HT1080 (cell line): ENCODE measurements at places on chromosomes 2 and 18.

GRCh38 chr2:119596638-119597037 lies 52.4 kb downstream of the CFAP221 start:
- DNase-seq = no peak

GRCh38 chr2:237351796-237352195 lies 62.2 kb downstream of the COL6A3 start:
- DNase-seq = no peak

GRCh38 chr2:153823880-153824279 lies 47.8 kb upstream of the GALNT13 start:
- peak; percentile 7 for DNase-seq

DNA sequence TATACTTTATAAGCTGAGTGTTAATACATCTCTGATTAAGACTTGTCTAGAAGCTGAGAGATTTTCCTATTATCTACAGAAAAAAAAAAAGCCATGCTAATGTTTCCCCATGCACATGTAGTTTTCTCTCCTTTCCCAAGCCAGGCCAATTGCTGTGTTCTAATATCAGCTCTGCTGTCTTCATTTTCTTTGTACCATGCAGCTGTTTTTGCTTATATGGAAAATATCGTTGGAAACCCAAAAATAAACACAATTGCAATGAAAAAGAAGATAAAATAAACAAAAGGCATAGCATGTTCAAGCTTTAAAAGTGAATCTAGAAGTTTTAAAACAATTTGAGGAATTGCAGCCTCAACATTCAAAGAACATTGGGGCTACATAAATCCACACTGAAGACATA lies 817.4 kb upstream of the ACVR2A start:
- DNase-seq = no peak

GRCh38 chr2:115083711-115084110 lies 641.3 kb downstream of the DPP10 start:
- no peak for DNase-seq

GRCh38 chr2:15681089-15681885 lies 89.6 kb downstream of the DDX1 start:
- DNase-seq = no peak

- no peak for DNase-seq
These were observed 56.2 kb downstream of the ZCCHC2 start for GRCh38 chr18:62578980-62579511.

- DNase-seq = no peak
These were observed 20.8 kb upstream of the TUBB6 start for GRCh38 chr18:12287131-12287681.

GRCh38 chr2:209472112-209472832 lies 48.4 kb downstream of the MAP2 start:
- peak; percentile 50 for DNase-seq

DNA sequence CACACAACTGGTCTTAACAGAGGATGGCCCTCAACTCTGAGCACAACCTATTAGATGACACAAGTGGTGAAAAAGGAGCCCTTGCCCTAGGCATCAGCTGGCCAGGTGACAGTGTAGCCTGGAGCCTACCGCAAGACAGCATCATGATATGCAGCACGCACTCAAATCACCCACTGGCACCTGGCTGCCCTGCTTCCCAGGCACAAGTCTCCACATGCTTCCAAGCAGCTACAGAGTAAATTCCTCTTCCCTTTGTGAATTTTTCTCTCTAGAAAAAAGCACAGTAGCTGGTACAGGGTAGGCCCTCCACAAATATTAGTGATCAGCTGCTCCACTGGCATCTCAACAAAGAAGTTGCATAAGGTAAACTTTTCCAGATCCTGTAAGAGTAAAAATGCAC lies 6.0 kb downstream of the FBXO15 start:
- no peak for DNase-seq

GRCh38 chr2:27715318-27716210 lies 51.9 kb downstream of the SLC4A1AP start:
- no peak for DNase-seq

DNA sequence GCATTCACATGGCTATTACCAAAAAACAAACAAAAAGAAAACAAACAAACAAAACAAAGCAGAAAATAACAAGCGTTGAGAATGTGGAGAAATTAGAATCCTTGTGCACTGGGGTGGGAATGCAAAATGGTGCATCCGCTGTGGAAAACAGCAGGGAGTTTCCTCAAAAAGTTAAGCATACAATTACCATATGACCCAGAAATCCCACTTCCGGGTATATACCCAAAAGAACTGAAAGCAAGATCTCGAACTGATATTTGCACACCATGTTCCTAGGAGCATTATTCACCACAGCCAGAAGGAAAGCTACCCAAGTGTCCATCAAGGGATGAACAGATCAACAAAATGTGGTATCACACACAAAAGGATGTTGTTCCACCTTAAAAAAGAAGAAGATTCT lies 17.9 kb upstream of the TEX51 start:
- no peak for DNase-seq

DNA sequence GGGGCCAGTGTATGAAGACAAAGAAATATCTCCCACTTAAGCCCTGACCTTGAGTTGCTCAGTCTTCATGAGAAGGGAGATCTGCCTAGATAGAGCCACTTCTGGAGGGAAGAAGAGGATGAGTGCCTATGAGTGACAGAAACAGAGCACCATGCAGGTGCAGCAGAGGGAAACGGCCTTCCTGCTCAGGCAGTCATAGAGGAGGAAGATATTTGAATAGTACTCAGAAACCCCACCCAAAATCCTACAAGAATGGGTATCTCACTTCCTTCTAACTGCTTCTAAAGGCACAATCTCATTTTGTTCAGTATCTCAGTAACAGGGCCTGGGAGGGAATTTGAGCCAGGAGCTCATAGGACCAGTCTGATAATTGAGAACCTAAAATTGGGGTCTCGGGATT lies 339.3 kb downstream of the ALK start:
- no peak for DNase-seq

GRCh38 chr2:123935405-123935804 lies 89.7 kb upstream of the CNTNAP5 start:
- no peak for DNase-seq

- peak; percentile 37 for DNase-seq
These were observed 156.1 kb upstream of the VRK2 start for GRCh38 chr2:57890464-57890863.

DNA sequence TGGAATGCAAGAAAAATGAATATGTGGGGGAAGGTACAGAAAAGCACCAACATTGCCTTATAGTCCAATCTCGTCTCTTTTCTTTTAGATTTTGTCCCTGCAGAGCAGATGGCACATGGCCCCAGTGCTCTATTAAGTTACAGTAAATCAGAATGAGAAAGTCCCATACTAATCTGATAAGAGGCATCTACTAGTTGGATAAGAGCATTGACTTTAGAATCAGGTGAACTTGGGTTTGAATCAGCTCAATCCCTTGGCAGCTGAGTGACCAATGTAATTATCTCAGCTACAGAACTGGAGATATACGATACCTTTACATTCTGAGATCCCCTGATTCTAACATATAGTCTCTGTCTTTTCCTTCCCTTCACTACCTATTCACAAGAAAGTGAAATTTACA lies 54.8 kb upstream of the PDE1A start:
- DNase-seq = no peak

GRCh38 chr2:143700865-143701264 lies 571.6 kb downstream of the ARHGAP15 start:
- no peak for DNase-seq

- no peak for DNase-seq
These were observed 62.8 kb downstream of the EFEMP1 start for GRCh38 chr2:55860832-55861231.

- DNase-seq = no peak
These were observed 19.0 kb downstream of the TBC1D8 start for GRCh38 chr2:101132202-101132601.

- DNase-seq = no peak
These were observed 2.6 kb downstream of the SEC11C start for GRCh38 chr18:59142274-59142673.

DNA sequence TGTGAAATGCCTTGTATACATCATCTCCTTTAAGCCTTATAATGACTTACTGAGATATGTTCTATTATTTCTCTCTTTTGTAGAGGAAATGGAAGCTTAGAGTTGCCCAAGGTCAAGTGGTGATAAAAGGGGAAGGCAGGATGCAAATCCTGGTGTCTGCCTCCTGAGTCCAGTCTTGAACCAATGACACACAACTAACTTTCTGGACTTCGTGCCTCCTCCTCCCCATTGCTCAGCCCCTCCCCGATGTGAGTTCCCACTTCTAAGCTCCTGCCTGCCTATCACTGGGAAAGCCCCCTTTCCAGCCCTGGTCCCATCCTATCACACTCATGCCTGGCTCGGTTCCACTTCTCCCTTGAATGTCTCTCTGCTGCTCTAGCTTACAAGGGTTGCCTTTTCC lies 6.9 kb upstream of the CTIF start:
- DNase-seq = no peak

- DNase-seq = peak; percentile 61
These were observed 2.8 kb downstream of the IHH start for GRCh38 chr2:219057709-219058540.

- peak; percentile 36 for DNase-seq
These were observed 548.5 kb upstream of the LRRTM4 start for GRCh38 chr2:78070693-78071092.

DNA sequence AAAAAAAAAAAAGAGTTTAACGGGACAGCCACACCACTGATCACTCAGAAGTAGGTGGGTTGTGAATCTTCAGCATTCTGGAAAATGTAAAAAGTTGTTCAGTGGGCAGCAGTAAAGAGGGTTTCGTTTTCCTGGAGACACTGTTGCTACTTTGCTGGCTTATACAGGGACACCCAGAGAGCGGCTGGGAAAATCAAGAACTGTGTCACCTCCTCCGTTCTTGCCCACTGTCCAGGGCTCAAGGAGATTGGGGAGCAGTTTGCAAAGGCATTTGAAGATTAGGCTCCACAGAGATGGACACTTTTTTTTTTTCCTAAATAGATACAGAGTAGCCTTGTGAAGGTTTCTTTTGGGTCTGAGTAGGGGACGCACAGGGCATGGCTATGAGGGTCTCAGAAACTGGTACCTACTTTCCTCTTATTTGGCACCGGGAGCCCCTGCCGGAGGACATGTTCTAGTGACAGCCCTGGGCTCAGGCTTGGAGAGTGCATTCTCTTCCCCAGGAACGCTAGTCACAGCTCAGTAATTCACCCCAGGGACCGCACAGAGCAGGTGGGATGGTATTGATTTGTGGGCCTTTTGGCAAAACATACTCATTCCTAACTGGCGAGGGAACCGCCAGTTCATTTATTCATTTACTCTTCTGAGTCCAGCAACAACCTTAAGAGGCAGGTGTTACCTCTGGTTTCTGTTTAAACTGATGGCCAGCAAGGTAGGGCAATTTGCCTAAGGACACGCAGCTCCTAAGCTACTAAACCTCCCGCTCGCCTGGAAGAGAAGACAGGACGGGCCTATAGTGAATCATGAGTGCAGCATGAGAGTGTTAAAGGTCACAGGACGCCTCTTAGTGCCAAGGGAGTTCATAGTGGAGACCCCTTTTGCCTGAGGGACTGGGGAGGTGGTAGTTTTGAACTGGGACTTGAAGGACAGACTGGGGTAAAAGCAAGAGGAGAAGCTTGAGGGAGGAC lies 53.1 kb downstream of the HPCAL1 start:
- no peak for DNase-seq

DNA sequence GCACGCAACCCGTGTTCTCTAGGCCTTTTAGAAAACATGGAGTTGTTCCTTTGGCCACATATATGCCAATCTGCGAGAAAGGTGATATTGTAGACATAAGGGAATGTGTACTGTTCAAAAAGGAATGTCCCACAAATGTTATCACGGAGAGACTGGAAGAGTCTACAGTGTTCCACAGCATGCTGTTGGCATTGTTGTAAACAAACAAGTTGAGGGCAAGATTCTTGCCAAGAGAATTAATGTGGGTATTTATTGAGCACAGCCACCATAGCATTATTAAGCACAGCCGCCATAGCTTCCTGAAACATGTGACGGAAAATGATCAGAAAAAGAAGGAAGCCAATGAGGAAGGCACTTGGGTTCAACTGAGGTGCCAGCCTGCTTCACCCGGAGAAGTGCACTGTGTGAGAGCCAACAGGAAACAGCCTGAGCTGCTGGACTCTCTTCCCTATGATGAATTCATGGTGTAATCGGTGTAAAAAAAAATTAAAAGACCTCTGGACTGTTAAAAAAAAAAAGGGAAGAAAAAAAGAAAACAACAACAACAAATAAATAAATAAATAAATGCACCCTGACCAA lies 29.0 kb upstream of the REL start:
- DNase-seq = no peak

- DNase-seq = peak; percentile 85
These were observed 24.4 kb downstream of the NFE2L2 start for GRCh38 chr2:177239932-177240630.

- DNase-seq = peak; percentile 42
These were observed 49.3 kb downstream of the GREB1 start for GRCh38 chr2:11582862-11583752.

GRCh38 chr18:59881728-59882656 lies 17.8 kb upstream of the PMAIP1 start:
- DNase-seq = peak; percentile 83

GRCh38 chr2:28364610-28365009 lies 28.0 kb upstream of the FOSL2 start:
- DNase-seq = peak; percentile 49
